Stimulated activated CD4-positive, alpha-beta T cell treated with anti-CD3 and anti-CD28 coated beads, Interleukin-12 subunit alpha, Interleukin-12 subunit beta, amount 100 ng/mL, for 24 hours (primary cell): ENCODE measurements at places on chromosomes 3 and 15.

DNA sequence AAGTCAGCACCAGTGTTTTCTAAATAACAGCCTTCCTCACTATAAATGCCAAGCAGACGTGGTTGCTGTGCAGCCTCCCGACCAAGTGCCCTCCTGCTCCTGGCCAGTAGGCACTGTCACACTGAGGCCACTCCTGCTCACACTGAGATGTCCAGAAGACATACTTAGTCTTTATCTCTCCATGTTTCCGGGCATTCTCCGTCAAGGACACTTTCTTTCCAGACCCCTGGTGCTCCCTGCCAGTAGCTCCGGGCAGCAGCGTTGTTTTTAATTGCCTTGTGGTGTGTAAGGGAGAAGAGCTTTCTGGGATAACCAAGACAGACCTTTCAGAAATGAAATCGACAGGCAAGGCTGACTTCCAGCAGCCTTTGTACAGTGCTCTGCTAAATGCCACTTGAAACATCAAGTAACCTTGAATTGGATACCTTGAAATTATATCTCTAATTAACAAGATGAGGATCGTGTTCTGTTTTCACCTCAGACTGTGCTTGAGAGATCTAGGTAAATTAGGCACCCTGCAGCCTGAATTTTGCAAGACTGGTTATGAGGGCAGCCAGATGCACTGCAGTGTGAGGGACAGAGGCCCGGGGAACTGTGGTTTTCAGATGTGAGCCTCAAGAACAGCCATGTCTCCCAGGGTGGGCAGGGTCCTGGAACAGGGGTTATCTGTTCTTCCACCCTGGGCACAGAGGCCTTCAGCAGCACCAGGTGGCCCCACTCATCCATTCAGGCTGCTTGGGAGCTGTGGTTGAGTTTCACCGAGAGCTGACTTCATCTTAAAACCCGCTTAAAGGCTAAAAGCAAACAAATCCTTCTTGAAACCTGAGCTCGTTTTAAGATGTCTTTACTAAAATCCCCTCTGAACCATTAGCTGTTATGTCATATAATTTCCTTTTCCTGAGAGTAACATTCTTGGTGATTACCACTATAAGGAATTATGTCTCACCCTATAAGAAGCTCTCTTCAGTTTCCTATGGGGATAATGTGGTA, 105.5 kb upstream of the IL12A start:
- no peak for DNase-seq

- no peak for DNase-seq
Measured at GRCh38 chr3:14959359-14959943, 12.1 kb downstream of the NR2C2 start.

- DNase-seq, result no peak
Measured at GRCh38 chr15:28099555-28100140, 533 bp upstream of the OCA2 start.

DNA sequence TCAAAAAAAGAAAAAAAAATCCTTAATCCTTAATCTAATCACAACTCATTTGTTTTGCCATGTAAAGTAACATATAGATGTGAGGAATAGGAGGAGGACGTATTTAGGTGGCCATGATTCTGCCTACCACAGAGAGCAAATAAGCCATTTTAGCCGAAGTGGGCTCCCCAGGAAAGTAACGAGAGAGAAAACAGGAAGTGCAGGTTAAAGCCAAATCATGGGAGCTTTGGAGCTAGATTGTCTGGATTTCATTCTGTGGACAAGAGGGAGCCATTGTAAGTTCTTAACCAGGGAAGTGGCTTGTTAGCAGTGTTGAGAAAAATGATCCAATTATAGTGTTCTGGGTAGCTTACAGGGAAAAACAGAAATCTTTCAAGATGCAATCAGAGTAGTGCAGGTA, 9.4 kb downstream of the TMOD2 start:
- DNase-seq, result no peak

GRCh38 chr15:88204584-88204983, 52.0 kb downstream of the NTRK3 start:
- no peak for DNase-seq

DNA sequence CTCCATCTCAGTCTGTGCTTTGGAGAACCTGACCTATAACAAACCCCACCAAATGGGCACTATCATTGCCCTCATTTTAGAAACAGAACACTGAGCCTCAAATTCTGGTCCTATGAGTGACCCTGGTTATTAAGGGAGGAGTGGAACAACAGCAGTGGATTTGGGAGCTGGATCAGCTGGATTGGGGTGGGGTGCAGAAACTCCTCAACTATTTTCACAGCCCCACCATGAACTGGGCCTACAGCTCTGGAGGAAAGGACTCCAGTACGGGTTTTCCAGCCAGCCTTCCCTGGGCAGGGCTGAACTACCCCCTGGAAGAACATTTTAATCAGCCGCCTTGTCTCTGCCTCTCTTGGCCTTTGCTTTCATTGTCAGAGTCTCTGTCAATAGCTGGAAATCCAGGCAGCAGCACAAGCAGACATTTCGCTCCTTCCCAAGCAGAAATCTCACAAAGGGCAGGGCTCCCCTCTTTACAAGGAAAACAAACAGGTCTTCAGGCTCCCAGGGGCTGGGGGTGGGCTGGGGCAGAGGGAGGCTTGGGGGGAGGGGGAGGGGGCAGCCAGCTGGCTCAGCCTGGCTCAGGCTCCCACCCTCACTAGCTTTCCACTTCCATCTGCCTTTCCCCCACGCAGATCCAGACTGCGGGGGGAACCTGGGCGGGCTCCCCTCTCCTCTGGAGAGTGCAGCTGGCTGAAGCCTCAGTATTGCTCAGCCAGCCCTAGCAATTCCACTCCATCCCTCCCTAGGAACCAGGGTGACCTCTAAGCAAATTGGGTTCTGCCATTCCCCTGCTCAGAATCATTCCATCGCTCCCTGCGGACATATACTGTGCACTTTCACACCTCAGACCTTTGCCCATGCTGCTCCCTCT, 13.7 kb upstream of the TLE3 start:
- no peak for DNase-seq

DNA sequence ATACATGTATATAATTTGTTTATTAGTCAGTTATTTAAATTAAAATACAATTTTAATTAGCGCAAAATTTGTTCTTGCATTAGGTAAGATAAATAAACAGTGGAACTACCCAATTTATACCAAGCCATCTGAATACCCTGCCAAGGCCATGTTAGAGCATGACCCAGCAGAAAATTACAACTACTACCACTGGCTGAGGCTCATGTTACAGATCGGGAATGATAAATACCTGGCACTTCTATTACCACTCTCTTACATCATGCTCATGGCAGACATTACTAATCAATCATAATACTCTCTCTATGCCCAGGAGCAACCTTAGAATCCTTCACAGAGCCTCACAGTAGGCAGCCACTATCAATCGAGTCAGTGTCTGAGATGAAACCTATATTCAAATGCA, 21.2 kb upstream of the LMOD3 start:
- DNase-seq, result no peak
